Transverse colon (tissue), 4 donors: ENCODE measurements at places on chromosomes 4 and X. TPM values are rescaled to one million over a fixed set of nuclear protein-coding genes. Genes with fewer than 3 reads are reported as not detected.

DNA sequence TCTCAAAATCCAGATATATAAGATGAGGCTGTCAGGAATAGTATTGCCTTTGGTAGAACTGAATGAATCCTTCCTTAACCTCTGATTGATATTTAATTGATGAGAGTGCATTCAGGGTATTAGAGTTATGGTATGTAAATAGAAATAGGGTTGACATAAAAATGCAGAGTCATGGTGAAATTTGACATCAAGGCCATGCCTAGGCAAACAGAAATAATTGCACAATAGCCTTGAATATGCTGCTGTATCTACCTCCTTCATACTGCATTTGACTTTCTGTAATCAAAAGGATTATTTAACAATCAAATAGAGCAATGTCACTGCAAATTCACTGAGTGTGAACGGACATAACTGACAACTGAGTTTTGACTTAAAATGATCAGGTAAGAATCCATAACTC is 1316.3 kb downstream of the STIM2 start:
- no peak for DNase-seq

- DNase-seq: no peak
Measured at GRCh38 chr4:1357356-1358248, 10.6 kb downstream of the UVSSA start.

DNA sequence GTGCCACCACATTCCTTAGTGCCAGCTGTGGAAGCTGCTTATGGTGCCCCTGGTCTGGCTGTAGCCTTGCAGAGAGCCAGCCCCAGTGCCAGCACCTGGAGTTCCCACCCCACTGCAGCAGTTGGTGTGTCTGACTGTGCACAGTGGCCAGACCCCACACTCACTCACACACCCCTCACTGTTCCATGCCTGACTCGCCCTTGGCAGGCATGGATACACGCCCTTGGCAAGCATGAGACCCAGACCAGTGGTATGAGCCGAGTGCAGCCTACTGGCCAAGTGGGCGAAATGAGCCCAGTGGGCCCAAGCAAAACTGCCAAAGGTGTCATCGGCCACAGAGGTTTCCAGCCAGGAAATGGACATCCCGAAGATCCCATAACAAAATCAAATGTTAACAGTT is 27.4 kb downstream of the NAA11 start:
- DNase-seq: no peak

- no peak for DNase-seq
Measured at GRCh38 chrX:77003956-77004355, 443.2 kb upstream of the FGF16 start.

DNA sequence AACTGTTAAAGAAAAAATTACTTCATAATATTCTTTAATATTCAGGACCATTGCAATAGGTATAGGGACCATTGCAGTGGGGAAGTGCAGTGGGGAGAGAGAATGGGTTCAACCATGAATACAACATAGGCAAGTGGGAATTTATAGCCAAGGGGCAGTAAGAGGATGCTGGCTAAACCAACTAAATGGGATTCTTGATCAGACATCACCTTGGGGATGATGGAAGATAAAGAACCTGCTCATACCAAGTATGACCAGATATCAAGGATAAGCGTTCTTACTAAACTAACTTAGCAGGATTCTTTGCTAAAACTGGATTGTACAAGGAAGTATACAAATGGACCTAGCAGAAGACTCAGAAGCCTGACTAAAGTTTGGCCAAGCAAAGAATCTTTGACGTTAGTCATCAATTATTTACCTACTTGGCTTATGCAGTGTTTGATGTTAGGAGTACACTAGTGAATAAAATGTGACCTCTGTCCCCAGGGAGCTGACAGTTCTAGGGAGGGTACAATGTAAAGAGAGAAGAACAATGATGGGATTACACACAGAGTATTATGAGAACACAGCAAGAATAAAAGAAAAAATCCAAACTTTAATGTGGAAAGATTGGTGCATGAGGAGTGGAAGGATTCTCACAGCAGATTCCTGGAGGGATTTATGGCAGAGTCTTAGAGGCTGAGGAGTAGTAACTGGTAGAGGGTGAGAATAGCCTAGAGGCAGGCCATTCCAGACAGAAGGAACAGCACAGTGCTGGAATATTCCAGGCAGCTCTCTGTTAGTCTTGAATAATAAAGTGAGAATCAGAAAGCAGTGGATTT is 54.7 kb upstream of the MYOZ2 start:
- DNase-seq: peak; percentile 29

DNA sequence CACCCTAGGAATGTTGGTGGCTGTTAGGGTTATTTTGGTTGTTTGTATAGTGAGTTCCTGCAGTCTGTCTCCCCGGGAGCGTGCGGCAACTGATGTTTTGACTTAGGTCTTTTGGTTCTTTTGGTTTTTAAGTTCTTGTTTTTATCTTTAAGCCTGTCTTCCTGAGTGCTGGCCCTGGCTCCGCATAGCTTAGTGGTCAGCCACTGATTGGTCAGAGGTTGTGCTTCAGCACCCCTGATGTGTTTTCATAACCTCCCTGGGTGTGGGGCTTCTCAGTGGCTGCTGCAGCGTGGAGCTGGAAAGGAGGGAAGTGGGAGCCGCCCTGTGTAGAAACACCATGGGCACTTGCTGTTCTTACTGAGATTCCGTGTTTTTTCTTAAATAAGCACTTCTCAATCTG is 5.1 kb downstream of the PIGG start:
- no peak for DNase-seq

DNA sequence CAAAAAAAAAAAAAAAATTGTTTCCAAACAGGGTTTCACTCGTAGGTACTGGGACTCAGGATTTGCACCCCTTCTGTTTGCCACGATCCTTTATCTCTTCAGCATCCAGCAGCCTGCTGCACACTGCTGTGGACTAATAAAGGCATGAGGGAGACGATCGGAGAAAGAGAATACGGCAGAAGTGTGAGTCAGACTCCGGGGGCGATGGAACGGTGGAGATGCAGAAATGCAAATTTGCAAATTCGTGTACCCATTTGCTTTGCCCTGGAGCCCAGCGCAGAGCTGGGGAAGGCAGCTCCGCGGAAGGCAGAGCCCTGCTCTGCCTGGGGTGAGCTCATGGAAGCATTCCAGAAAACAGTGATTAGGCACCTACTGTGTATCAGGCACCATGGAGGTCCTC is 270.3 kb downstream of the ASMT start:
- no peak for DNase-seq

- no peak for DNase-seq
Measured at GRCh38 chrX:128599632-128600031, 547.4 kb upstream of the ACTRT1 start.

DNA sequence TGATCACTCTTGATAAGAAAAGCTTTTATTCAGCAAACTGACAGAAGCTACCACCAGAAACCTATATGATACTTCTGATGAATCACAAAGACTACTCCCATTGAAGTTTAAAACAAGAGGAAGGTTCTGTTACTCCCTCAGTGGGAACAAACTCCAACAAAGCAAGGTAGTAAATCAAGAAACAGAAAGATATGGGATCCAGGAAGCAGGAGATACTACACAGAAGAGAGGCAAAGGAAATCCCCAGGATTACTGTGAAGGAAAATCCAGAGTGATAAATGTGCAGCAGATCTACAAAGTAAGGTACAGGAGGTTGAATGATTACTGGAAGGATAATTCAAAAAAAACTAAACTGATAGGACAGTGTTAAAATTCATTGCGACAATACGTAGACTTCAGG is 222.4 kb downstream of the HHIP start:
- no peak for DNase-seq

DNA sequence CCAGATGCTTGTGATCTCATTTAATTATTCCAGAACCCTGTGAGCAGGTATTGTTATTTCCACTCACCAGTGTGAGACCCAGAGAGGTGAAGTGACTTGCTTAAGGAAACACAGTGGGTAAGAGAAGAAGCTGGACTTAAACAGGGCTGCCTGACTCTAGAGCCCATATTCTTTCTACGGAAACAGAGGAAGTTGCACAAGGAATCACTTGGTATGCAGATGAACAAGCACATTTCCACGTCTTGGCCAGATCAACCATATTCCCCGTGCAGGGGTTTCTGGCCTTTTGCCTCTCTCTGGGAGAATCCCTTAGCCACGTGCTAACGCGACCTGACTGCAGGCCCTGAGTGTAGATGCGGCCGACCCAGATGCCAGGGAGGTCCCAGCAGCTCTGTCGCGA is 195.5 kb upstream of the ATP6AP2 start:
- no peak for DNase-seq

GRCh38 chr4:6720202-6720699 is 4.3 kb downstream of the BLOC1S4 start:
- DNase-seq: peak; percentile 87

DNA sequence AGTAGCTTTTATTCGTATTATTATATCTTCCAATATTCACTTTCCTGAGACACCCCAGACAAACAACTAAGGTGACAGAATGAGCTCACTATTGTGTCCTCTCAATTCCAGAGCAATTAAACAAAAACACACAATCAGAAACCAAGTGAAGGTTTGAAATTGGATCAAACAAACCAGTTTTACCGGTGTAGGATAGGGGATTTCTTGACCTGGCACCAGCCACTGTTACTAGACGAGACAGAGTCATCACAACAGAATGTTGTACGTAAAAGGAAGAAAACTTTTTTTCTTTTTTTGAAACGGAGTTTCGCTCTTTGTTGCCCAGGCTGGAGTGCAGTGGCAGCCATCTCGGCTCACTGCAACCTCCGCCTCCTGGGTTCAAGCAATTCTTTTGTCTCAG is 43.7 kb downstream of the LDOC1 start:
- no peak for DNase-seq

GRCh38 chr4:79611026-79611425 is 203.0 kb upstream of the GK2 start:
- no peak for DNase-seq

DNA sequence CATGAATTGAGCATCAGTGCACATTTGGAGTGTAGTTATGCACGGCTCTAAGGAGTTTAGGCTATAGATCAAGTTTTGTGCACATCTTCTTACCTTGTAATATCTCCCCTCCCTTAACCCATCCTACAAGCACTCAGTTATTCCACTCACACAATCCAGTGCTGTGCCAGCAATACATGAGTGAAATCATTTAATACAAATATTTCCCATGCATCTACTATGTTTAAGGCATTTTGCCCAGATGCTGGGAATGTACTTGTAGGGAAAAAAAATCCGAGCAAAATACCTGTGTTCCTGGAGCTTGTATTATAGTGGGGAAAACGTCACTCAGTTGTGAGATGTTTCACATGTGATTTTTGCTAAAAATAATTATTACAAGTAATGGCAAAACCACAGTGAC is 191.6 kb upstream of the LDB2 start:
- DNase-seq: no peak

DNA sequence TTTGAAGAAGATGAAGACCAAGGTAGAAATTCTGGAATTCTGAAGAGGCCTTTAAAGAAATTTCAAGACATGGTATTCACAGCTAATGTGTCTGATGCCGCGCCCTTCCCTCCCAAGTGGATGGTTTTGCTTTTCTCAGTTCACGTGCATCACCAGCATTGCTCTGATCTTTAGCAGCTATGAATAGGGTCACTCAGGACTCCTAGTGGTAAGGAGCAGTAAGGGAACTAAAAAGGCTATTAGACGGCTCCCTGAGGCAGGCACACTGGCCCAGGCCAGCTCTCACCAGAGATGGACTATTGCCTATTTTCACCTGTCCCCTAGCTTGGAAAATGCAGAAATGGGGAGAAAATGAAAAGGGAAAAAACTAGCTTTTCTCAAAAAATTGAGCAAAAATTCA is 447.5 kb upstream of the RASGEF1B start:
- no peak for DNase-seq

DNA sequence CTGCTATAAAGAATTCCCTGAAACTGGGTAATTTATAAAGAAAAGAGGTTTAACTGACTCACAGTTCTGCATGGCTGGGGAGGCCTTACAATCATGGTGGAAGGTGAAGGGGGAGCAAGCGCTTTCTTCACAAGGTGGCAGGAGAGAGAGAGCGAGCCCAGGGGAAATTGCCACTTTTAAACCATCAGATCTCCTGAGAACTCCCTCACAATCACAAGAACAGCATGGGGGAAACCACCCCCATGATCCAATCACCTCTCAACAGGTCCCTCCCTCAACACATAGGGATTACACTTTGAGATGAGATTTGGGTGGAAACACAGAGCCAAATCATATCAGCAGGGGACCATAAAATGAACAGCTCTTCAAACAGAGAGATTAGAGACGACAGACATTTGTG is 198.6 kb downstream of the MAGEB5 start:
- DNase-seq: no peak

GRCh38 chr4:130705023-130705422 is 1609.1 kb downstream of the C4orf33 start:
- DNase-seq: no peak

DNA sequence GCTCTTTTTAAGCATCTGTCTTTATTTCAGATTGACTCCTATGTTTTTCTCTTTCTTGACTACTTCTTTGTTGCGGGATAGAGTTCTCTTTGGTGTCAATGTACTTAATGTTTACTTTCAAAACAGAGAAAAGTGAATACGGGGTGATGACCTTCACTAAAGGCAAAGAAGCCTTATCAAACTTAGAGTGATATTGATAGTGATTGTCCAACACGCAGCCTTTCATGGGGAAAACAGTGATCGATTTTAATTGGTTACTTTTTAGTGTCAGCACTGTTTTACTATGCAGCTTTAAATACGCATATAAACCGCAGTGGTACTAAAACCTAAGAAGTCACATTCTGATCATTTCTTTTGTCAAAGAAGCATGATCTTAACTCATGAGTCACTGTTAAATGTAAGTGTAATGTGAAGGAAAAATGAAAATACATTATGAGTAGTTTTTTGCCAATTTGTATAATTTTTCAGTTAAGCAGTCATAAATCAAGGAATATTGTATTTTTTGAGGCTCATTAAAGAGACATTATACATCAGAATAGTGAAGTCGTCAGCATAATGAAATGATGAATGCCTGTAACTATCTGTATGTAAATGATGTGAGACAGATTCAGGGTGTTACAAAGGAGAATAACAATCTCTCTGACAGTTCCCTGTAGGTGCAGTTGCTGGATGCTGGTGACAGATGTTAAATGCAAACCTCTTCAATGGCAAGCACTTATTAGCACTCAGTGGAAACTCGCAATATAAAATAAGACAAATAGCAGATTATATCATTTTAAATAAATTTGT is 2082.8 kb upstream of the TENM3 start:
- DNase-seq: no peak

MAMLD1 gene
- not detected for total RNA-seq

ADH1A gene
- not detected for total RNA-seq

DRD5 gene
- not detected for total RNA-seq

ZNF157 gene
- not detected for total RNA-seq

GAGE1 gene
- total RNA-seq: not detected

CXCL1 gene
- 14.8 TPM for total RNA-seq
